Prostate gland (tissue), 2 donors: ENCODE measurements at places on chromosomes 5 and 9.

DNA sequence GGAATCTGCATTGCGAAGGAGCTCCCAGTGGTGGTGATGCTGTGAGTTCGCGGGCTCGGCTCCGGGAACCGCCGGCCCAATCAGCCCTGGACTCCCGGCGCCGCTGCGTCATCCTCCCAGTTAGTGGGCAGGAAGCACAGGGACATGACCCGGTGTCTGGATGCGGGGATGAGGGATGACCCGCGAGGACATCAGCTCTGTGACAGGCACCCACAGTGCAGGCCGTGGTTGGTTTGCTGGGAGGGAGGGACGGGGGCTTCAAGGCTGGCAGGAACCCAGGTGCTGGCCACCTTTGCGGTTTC lies 996 bp downstream of the NXNL2 start:
- no peaks in the 10 kb centered on the region for H3K4me1 ChIP-seq
- H3K27ac ChIP-seq: peak overlapping the region; percentile 1
- H3K4me3 ChIP-seq: peak overlapping the region; percentile 31
- DNase-seq: no peak
- no peaks in the 10 kb centered on the region for H3K36me3 ChIP-seq

DNA sequence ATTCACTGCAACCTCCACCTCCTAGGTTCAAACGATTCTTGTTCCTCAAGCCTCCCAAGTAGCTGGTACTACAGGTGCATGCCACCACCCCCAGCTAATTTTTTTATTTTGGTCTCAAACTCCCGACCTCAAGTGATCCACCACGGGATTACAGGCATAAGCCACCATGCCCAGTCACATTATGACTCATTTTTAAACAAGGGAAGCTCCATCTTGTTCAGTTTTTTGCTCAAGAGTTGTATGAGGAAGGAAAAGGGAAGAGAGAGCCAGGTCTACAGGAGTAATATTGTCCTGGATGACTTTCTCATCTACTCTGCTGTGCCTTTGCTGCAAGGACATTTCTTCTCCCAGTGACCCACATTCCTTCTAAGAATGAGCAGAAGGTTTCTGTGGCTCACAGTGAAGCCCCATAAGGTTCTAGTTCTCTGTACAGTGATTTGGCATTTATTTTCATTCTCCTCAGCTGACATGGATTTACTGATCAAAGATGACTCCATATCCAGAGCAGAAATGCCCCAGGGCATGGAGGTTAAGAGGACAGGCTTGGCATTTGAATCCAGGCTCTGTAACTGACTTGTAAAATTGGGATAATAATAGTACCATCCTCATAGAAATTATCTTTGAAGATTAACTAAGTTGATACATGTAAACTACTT lies 153.5 kb downstream of the CDH6 start:
- DNase-seq: no peak
- H3K27ac ChIP-seq: no peak overlapping the region
- no peaks in the 10 kb centered on the region for H3K36me3 ChIP-seq
- no peaks in the 10 kb centered on the region for H3K4me1 ChIP-seq
- H3K27me3 ChIP-seq: no peaks in the 10 kb centered on the region
- H3K4me3 ChIP-seq: no peak overlapping the region

DNA sequence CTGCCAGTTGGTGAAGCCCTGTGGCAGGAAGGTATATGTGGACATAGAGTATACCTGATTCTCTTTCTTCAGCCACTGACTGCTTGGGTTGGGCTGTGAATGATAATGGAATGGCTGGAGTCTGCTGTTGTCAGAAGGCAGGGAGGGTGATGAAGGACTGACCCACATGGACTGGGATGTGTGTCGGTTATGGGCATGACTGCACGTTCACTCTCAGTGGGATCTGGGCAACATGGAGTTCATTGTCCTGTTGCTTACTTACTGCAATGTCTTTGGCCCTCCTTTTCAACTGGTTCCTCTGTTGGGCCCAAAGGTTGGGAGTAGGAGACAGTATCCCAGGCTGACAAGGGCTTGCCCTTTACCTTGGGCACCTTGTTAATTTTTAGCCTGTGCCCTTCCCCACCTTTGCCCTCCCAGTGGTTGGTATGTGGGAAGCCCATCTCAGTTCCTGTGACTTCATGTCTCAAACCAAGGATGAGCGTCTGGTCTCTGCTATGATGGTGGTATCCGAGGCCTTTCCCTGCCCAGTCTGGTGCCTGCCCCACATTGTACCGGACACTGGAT lies 34.6 kb downstream of the FAXDC2 start:
- no peak for DNase-seq
- no peaks in the 10 kb centered on the region for H3K4me1 ChIP-seq
- H3K36me3 ChIP-seq: no peaks in the 10 kb centered on the region
- no peak overlapping the region for H3K4me3 ChIP-seq
- no peaks in the 10 kb centered on the region for H3K27me3 ChIP-seq

GRCh38 chr5:132384506-132385050 lies 15.1 kb downstream of the SLC22A5 start:
- H3K36me3 ChIP-seq: no peaks in the 10 kb centered on the region
- peaks cover 40% of the 10 kb centered on the region for H3K4me1 ChIP-seq
- H3K4me3 ChIP-seq: no peak overlapping the region
- peak overlapping the region; percentile 39 for H3K27ac ChIP-seq

DNA sequence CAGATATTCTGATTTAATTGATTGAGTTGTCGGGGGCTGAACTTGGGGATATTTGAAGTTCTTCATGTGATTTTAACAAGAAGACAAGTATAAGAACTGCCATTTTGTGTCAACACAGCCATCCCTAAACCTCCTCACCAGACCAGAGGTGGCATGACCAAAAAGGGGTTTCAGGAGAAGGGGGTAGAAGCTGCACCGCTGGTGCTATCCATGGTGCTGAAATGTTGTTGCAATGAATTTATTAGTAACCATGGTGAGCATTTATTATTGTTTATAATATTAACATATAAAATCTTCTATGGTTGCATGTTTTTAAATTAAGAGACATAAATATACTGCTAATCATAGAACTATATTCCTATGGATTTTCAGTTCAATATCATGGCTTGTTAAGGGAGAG lies 72.3 kb downstream of the GNA14 start:
- no peaks in the 10 kb centered on the region for H3K4me1 ChIP-seq
- no peak overlapping the region for H3K4me3 ChIP-seq
- no peak overlapping the region for H3K27ac ChIP-seq
- H3K36me3 ChIP-seq: no peaks in the 10 kb centered on the region

DNA sequence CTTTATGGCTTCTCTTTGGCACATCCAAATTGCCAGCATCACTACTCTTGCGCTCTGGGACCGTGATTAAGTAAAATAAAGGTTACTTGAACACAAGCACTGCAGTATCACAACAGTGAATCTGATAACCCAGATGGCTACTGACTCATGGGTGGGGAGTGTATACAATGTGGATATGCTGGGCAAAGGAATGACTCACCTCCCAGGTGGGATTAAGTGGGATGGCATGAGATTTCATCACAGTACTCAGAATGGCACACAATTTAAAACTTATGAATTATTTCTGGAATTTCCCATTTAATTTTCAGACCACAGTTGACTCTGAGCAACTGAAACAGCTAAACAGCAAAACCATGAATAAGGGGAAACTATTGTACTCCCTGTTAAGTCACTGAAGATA lies 4.3 kb downstream of the GFM2 start:
- no peaks in the 10 kb centered on the region for H3K27me3 ChIP-seq
- DNase-seq: no peak
- H3K4me1 ChIP-seq: no peaks in the 10 kb centered on the region
- no peak overlapping the region for H3K27ac ChIP-seq

GRCh38 chr9:38118862-38119438 lies 49.9 kb upstream of the SHB start:
- no peak overlapping the region for H3K27ac ChIP-seq
- H3K4me3 ChIP-seq: no peak overlapping the region
- no peaks in the 10 kb centered on the region for H3K36me3 ChIP-seq
- no peaks in the 10 kb centered on the region for H3K27me3 ChIP-seq
- H3K4me1 ChIP-seq: no peaks in the 10 kb centered on the region
